Smooth muscle cell of bladder (primary cell): ENCODE measurements at places on chromosomes 2 and 18. TPM values are rescaled to one million over a fixed set of nuclear protein-coding genes. Genes with fewer than 3 reads are reported as not detected.

Gene TMEM150A
- total RNA-seq = 7.4 and 11.1 TPM in 2 replicates

Gene HOXD13
- 0.09 and 0.28 TPM in 2 replicates for total RNA-seq

Gene TSGA10
- 3.4 and 4.3 TPM in 2 replicates for total RNA-seq

Gene GAL3ST2
- 0.18 TPM in 1 of 2 replicates, not detected in the other for total RNA-seq

Gene TUBA3E
- not detected in 2 replicates for total RNA-seq

Gene CYP27A1
- total RNA-seq = 17.1 and 19.9 TPM in 2 replicates

Gene TMEM247
- not detected in 2 replicates for total RNA-seq

Gene LIPG
- 12.4 and 19.8 TPM in 2 replicates for total RNA-seq

Gene ZNF892
- 3.0 and 4.7 TPM in 2 replicates for total RNA-seq

Gene GEN1
- 3.0 and 3.1 TPM in 2 replicates for total RNA-seq

Gene CPO
- 0.09 TPM in 1 of 2 replicates, not detected in the other for total RNA-seq

Gene KIF3C
- 6.0 and 7.0 TPM in 2 replicates for total RNA-seq
